ENCODE measurements at places on chromosomes 11 and 22. TPM values are rescaled to one million over a fixed set of nuclear protein-coding genes. Genes with fewer than 3 reads are reported as not detected.

GRCh38 chr11:16169541-16169940 lies 186.8 kb downstream of the SOX6 start:
- no peak for ATAC-seq

GRCh38 chr11:2772544-2773031 lies 72.8 kb upstream of the KCNQ1OT1 start:
- ATAC-seq: peak; percentile 95

DNA sequence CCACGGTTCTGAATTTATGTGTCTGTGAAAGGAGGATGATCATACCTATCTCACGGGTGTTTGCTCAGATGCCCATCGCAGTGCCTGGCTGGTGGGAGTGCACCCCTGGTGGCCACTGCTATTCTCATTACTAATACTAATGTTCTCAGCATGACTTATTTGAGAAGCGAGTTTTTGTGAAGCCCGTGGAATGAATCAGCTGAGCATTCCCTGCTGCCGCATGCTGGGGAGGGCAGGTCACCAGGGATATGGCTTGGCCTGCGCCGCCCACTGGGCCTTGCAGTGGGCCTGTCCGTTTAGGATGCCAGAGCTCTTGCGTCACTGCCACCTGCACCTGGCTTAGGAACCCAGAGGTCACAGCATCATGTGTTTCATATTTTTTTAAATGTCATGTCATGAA lies 16.9 kb downstream of the CTTN start:
- ATAC-seq: no peak

GRCh38 chr11:68213135-68213515 lies at the start of gene KMT5B:
KMT5B (minus strand) TSS chr11:68213296; CDS start chr11:68190076, 23,220 bp downstream.
- ATAC-seq: no peak

- peak; percentile 37 for ATAC-seq
These were observed 23.3 kb downstream of the ARL14EP start for GRCh38 chr11:30346068-30346688.

DNA sequence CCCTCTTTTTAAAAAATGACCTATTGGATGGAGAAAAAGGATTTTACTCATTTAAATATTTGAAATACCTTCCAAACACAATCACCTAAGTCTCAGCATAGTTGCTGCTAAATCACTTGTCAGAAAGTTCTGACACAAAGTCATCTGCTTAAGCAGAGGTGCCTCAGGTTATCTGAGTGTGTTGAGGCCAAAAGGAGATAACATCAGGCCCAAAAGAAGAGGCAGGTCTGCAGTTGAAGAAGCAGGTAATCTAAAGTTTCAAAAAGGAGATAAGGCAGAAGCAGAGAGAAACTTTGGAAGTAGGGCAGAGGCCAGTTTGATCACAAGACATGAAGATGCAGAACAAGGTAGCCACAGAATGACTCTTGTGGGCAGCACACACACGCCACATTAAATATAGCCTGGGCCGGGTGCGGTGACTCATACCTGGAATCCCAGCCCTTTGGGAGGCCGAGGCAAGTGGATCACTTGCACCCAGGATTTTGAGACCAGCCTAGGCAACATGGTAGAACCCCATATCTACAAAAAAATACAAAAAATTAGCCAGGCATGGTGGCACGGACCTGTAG lies 175.7 kb upstream of the API5 start:
- no peak for ATAC-seq

- ATAC-seq: no peak
These were observed 231.2 kb downstream of the TBC1D22A start for GRCh38 chr22:46993633-46994032.

DNA sequence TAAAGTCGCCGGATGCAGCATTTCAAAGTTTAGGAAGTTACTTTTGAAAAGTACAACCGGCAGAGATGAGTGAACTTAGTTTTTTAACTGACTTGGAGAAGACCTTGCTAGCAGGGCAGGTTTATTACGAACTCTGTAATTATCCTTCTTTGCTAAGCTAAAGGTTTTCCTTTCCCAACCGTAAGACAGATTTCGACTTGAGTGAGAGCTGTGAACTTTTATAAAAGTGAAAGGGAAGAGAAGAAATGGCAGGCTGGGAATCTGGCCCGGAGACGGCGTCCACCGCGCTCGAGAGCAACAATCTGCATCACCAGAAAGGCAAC lies 659 bp upstream of the TEAD1 start:
- ATAC-seq: no peak

DNA sequence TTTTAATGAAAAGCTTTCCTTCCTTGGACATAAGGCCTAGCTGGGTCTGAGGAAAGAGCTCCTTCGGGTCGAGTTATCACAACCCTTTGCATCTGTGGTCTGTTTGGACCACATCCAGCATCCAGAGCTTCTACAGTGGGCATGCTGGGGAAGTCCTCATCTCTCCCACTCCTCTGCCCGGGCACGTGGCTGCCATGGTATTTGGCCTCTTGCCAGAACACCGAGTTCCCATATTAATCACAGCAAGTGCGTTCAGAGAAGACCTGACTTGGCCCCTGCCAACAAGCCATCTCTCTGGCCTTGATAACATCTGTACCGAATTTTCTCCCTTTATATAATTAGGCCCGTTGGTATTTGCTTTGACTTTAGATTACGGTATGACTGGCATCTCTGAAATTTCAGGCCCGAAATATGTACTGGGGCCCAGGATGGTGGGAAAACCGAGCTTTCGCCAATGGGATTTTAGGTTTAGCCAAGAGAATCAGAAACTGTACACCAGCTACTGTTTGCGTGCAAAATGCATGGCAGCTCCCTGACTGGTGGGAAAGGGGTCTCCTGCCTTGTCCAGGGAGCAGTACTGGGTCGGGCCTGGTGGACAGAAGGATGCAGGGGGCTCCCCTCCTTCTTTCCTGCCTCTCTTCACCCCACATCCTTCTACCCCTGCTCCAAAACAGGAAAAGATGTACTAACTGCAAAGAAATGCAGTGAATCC lies 90.0 kb downstream of the MICAL2 start:
- peak; percentile 9 for ATAC-seq

DNA sequence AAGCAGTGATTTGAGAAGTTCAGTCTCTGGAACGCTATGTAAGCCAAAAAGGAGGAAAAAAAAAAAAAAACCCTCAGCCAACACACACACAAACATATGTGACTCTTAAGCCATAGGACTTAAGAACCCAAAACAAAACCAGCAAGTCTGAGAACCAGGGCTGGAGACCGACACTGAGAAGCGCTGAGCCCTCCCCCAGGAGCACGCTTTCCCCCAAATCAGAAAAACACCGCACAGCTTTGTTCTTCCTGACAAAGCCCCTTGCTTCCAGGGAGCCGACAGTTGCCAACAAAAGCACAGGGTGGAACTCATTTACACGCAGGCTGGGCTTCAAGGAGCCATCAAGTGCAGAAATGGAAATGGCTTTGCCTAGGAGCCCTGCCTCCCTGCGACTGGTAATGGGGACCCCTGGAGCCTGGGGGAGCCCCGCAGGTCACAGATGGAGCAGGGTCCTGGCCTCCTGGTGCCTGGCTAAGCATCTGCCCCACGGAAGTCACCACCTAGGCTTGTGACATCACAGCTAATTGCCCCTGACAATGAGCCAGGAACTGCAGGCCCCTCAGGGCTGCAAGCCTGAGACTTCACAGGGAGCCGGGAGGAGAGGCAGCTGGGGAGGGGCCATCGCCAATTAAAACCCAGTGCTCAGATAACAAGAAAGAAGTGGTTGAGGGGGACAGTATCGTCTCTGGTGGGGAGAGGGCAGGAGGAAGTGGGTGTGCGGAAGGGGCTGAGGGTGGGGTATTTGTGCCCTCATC lies 66.9 kb downstream of the NFAM1 start:
- no peak for ATAC-seq

OR52A1 gene
- not detected for total RNA-seq

TMEM132A gene
- total RNA-seq: not detected

MRGPRX3 gene
- not detected for total RNA-seq

CABP4 gene
- total RNA-seq: 0.32 TPM

IL18 gene
- total RNA-seq: not detected

OR8K5 gene
- not detected for total RNA-seq
